ENCODE measurements at places on chromosomes 11 and 22.

DNA sequence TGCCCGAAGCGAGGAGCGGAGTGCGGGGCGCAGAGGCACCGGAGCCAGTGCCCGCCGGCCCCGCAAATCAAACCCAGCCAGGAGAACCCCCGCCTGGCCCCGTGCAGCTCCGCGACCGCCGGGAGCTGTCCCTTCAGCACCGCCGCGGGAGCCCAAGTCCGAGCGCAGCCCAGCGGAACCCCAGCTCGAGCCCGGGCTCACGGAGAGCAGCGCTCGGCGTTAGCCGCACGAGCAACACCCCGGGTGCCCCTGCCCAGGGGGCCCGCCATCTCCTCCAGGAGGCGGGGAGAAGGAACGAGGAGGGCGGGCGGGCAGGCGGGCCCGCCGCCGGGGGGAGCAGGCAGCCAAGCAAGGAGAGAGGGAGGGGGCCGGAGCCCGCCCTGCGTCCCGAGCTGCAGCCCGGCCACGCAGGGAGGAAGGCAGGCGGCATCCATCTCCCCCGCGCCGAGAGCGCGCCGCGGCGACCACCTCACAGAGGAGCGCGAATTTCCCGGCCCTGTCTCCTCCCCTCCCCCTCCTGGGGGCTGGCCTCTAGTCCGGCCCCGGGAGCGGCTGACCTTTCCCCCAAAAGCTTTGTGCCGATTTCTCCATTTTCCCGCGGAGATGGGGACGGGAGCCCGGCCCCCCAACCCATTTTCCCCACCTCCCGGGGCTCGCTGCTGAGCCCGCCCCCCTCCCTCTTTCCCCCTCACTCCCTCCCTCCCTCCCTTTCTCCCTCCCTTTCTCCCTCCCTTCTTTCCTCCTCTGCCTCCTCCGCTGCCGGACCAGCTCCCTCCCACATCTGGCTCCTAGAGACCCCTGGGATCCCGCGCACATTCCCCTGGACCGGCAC, 621 bp downstream of the KCNC1 start:
- DNase-seq, result peak; percentile 23

DNA sequence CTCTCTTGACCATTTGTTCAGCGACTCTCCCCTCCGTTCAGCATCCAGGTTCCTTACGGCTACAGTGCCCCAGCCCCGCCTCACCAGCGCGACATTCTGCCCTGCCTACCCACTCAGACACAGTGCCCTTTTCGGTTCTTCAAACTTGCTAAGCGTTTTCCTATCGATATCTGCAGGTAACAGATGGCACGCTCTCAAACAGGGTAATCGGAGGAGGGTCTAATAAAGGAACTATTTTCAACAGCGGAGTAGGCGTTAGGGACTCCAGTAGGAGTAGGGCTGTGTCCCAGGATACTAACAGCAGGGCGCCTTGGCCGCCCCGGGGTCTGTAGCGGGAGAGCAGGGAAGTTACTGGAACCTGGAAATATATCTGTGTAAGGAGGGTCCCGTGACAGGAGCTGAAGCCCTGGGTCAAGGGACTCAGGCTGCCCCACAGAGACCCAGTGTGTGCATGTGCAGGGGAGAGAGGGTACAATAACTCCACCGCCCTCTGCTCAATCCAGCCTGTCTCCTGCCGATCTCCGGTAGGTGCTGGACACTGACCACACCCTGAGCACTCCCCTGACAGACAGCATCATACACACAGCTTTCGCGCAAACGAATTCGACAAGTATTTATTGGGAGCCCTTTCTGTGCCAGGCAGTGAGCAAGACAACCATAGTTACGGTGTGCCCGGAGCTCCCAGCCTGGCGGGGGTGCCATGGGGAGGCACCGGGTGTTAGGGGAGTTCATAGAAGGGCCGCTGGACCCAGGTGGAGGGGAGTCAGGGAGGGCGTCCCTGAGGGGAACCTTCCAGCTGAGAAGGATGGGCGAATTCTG, 2.1 kb downstream of the KLHL35 start:
- DNase-seq, result no peak

DNA sequence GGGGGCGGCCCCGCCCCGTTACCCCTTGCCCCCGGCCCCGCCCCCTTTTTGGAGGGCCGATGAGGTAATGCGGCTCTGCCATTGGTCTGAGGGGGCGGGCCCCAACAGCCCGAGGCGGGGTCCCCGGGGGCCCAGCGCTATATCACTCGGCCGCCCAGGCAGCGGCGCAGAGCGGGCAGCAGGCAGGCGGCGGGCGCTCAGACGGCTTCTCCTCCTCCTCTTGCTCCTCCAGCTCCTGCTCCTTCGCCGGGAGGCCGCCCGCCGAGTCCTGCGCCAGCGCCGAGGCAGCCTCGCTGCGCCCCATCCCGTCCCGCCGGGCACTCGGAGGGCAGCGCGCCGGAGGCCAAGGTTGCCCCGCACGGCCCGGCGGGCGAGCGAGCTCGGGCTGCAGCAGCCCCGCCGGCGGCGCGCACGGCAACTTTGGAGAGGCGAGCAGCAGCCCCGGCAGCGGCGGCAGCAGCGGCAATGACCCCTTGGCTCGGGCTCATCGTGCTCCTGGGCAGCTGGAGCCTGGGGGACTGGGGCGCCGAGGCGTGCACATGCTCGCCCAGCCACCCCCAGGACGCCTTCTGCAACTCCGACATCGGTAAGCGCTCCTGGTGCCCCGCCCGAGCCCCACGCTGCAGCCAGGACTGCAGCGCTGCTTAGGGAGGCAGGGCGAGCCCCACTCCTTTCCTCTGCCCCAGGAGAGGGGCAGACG, at the start of gene TIMP3:
TSS of gene TIMP3 (plus strand) at position 169 of the 700 bp plus-strand sequence. CDS start at position 466, 297 bp downstream.
- DNase-seq, result no peak

- no peak for DNase-seq
Measured at GRCh38 chr11:62805961-62806441, 761 bp upstream of the NXF1 start.

DNA sequence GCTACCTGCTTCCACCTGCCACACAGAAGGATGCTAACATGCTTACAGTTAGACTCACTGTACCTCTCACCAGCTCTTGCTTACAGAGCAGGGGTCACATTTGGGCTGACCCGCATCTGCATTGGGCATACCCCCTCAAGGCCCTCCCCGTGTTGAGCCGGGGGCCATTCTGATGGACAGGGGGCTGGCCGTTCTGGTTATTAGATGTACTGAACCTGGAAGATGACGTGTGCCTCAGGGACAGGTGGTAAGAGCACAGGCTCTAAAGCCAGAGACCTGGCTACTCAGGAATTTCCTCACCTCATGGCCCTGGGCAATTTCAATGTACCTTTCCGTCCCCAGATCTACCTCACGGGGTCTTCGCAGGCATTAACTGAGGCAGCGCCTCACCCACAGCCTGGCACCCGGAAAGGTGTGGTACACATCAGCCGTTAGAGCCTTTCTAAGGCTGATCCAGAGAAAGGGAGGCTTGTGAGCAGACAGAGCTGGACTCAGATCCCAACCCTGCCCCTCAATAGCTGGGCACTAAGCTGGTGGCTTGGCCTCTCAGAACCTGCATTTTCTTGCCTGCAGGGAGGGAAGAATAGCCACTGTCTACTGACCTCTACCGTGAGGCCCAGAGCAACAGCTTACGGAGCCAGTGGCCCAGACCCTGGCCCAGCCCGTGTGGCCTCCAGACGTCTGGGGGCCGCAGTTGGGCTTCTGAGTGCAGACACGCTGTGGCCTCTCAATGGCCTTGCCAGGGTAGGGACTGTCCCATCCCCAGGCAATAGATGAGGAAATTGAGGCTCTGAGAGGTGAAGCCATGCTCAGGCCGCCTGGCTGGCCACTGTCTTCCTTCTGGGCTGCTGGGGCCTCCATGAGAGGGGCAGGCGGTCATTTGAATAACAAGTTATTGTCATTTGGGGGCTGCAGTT, 100.6 kb downstream of the MORC2 start:
- DNase-seq, result no peak

GRCh38 chr11:130512662-130513061, 64.2 kb downstream of the ADAMTS15 start:
- no peak for DNase-seq

- DNase-seq, result no peak
Measured at GRCh38 chr11:118227865-118228785, 3.3 kb upstream of the JAML start.

DNA sequence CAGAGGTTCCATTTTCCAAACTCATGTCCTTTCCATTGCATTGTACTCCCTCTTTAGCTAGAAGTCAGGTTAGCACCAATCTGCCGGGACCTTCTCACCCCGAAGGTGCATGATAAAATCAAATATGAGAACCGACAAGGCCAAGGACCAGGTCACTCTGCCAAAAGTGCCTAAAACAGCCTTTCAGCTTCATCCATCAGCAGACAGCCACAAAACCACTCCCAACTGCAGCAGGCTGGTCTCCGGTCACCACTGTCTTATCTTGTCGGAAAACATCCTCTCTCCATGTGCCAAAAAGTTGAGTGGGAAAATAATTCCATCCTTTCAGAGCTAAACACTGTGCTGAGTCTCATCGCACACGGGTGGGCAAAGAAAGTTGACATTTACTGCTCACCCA, 1.4 kb downstream of the PI4KA start:
- DNase-seq, result no peak

DNA sequence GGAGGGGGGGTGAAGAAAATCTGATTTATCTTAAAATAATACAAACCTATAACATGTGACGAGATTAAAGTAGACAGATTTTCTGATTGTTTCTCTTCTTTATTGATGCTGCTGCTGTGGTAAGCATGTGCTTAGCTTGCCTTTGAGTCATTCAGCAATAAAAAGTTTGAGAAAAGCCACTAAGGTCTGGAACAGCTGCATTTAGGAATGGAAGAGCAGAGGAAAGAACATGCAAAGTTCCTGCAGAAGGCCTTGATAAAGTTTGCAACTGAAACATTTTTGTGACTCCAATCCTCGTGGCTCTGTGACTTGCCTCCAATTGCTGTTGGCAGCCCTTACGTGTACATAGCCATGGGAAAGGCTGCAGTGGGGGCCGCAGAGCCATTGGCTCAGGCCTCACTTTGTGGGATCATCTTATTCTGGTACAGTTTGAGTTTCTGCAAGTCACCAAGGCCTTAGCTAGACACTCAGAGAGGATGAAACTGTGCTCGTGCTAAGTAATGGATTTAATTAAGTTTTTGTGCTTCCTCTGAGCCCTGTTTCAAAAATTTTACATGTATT, 370.2 kb downstream of the AASDHPPT start:
- DNase-seq, result no peak

All from NCI-H774 (cell line).